ENCODE measurements at places on chromosomes 13 and 19.

GRCh38 chr19:11814700-11815035 is 595 bp downstream of the ZNF440 start:
- no peak for DNase-seq

- no peak for DNase-seq
Measured at GRCh38 chr19:50908336-50908735, 2.9 kb downstream of the KLK4 start.

GRCh38 chr13:98273067-98273823 is 96.2 kb upstream of the RNF113B start:
- no peak for DNase-seq

- DNase-seq, result no peak
Measured at GRCh38 chr13:60158321-60158801, 5.4 kb downstream of the DIAPH3 start.

DNA sequence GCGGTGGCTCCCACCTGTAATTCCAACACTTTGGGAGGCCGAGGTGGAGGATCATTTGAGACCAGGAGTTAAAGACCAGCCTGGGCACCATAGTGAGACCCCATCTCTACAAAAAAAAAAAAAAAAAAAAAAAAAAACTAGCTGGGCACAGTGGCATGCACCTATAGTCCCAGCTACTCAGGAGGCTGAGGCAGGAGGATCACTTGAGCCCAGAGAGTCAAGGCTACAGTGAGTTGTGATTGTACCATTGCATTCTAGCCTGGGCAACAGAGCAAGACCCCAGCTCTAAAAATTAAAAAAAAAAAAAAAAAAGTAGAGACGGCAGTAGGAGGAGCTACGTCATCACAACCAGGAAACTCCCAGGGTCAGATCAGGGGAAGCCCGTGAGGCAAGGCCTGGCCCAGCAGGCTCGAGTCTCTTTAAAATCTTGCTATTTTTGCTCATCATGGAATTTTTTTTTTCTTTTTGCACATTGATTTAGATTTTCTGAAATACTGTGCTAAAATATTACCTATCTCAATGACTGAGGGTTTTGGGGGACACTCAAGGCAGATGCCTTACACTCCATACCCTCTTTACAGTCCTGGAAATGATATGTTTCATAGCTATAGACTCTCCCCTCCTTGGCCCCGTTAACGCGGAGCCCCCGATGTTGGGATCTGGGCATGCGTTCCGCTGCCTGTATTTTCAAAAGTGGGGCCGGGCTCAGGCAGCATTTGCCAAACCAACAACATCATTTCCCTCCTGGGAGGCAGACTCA is 44.4 kb upstream of the USE1 start:
- DNase-seq, result no peak

DNA sequence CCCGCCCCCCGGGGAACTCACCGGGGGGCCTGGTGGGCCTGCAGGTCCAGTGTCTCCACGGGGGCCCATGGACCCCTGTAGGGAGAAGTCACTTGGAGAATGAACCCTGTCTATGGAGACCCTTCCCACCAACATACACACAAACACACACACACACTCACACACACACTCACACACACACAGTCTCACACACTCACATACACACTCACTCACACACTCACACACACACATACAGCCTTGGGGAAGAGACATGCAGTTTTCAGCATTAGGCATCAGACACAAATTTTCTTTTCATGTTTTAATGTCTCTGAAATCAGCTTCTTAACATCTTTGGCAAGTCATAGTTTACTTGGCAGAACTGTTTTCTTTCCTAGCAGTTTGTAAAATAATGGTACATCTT is 31.0 kb upstream of the OLFM2 start:
- DNase-seq, result no peak

GRCh38 chr13:106415442-106415841 is 120.0 kb downstream of the EFNB2 start:
- DNase-seq, result no peak

DNA sequence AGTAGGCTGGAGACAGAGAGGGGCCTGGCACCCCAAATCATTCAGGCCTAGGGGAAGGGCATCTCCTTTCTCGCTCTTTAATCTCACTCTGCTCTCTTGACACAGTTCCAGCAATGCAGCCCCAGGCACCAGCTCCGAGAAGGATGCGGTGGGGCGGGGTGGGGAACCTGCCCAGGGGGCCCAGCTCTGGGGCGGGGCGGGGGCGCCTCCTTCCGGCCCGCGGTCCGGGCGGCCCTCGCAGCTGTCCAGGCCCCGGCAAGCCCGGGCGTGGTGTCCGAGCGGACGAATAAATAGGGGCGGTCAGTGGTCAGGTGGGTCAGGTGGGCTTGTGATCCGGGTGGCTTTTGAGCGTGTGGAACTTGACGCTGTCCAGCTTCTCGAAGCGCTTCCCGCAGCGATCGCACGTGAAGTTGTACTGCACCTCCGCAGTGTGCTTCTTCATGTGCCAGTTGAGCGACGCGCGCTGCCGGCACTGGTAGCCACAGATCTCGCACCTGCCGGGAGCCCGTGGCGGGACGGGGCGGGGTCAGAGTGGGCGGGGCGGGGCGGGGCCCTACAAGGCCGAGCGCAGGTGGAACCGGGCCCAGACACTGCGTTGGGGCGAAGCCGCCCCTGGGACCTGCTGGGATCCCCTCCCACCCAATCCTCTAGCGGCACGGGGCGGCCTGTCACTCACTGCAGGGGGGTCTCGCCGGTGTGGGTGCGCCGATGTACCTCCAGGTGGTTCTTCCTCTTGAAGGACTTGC is 2.7 kb upstream of the ELAVL3 start:
- DNase-seq, result no peak

GRCh38 chr13:46134961-46135522 is 30.2 kb upstream of the CPB2 start:
- DNase-seq, result no peak

- no peak for DNase-seq
Measured at GRCh38 chr19:2653218-2653617, 49.3 kb downstream of the GNG7 start.

GRCh38 chr13:32117001-32117400 is 85.4 kb downstream of the FRY start:
- DNase-seq, result no peak

- DNase-seq, result peak; percentile 87
Measured at GRCh38 chr13:25292301-25292700, 5.0 kb upstream of the MTMR6 start.

DNA sequence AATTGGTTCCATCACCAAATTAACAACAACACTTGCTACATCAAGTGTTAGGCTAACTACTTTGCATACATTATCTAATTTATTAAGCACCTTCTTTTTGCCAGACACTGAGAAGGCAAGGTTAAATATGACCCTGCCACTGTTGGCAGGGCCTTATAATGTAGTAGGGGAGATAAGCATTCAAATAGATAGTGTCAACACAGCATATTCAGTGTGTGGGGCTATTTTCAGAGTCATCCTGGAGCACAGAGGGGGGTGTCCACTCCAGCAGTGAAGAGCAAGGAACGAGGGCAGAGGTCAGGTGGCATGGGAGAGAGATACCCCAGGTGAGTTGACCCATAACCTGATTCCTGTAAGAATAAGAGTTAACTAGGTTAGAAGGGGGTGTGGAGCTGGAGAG is 121.6 kb downstream of the COG6 start:
- DNase-seq, result no peak

Data from NCI-H1930 (cell line).